Neural progenitor cell (in vitro differentiated cells): ENCODE measurements at places on chromosomes 16 and 17. TPM values are rescaled to one million over a fixed set of nuclear protein-coding genes. Genes with fewer than 3 reads are reported as not detected.

The APOH gene
- not detected in 2 replicates for total RNA-seq

The SETD1A gene
- total RNA-seq, result 3.2 and 5.8 TPM in 2 replicates

The RAB11FIP4 gene
- total RNA-seq, result 10.2 and 19.1 TPM in 2 replicates

- DNase-seq, result no peak
Measured at GRCh38 chr16:21056396-21056795, 94.2 kb downstream of the DNAH3 start.

DNA sequence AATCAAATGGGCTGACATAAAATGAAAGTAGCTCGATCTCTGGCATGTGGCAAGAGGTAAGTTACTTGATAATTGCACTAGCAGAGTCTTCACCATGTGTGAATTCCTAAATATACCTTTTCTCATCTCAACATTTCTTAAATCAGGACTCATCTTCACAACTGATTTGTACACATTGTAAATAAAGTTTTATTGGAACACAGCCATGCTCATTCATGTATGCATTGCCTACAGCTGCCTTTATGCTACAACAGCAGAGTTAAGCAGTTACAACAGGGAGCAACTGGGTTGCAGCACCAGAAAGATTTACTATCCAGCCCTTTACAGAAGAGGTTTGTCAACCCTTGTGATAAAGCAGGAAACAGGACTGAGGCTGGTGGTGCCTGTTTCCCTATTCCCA is 48.1 kb downstream of the ARHGAP17 start:
- DNase-seq, result no peak
